COLO829 (cell line): ENCODE measurements at places on chromosomes 1 and 21.

DNA sequence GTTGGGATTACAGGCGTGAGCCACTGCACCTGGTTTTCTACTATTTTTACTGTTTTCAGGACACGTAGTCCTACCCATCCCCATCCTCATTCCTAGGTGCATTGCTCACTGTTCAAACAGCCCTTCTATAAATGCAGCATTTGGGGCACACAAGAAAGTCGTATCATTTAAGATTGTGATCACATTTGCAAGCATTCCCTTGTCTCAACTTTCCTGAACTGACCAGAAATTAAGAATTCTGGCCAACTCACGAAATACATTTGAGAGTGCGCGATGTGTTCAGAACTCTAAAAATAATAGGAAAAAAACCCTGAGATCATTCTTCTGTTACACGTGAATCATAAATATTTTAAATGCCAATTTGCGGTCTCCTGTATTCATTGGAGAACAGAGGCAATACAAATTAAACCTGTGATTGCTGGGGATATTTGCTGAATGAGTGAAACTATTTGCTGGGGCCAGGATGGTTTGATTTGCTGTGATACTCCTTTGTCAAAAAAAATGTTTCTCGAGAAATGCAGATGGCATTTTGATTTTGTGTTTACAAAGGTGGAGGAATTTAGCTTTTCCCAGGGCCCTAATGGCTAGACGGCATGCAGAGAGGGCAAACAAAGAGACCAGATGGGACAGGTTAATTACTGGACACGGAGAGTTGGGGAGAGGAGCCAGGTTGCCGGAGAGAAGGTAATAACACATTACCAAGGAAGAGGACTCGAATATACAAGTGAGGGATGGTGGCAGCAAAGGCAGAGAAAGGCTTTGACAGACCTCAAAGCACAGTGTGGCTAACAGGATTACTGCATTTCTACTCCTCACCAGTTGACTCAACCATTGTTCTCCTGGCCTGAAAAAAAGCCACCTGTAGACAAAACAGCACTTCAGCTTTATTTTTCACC, 38.4 kb downstream of the STPG1 start:
- DNase-seq: no peak

GRCh38 chr1:159821171-159821867, 5.4 kb upstream of the SLAMF8 start:
- DNase-seq: peak; percentile 90

- no peak for DNase-seq
These were observed 40.7 kb downstream of the CD2 start for GRCh38 chr1:116794804-116795481.

DNA sequence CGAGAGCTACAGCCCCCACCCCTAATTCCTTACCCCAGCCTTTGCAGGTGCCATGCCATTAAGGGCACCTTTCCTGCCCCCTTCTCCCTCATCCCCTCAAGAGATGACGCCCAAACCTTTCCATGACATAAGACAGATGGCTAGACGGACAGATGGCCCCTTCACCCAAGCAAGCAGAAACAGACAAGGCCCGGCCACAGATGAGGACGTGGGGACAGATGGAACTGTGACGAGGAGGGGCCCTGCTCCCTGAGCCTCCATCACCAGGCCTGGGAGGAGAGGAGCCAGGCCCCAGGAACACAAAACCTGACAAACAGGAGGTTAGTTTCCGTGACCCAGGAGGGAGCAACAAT, 24.7 kb upstream of the PEF1 start:
- DNase-seq: no peak

DNA sequence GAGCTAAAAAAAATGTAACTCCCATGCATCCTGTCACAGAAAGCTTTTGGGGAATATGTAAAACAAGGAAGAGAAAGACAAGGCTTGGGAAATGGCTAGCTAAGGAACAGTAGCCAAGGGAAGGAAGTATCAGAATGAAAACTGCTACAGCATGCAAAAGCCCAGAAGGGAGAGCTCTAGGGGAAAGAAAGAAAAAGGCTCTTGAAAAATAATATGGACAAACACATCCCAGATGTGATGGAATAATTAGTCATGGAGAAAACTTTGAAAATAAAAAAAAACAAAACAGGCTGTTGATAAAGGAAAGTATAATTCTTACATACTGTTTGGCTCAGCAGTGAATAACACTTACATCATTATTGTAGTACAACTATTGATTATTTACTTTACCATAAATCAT, 47.9 kb upstream of the VCAM1 start:
- DNase-seq: no peak

GRCh38 chr1:55618199-55618598, 403.0 kb upstream of the USP24 start:
- DNase-seq: no peak

- DNase-seq: no peak
These were observed 21.8 kb downstream of the TRABD2B start for GRCh38 chr1:47975302-47975921.

- DNase-seq: no peak
These were observed 64.0 kb upstream of the DIP2A start for GRCh38 chr21:46394595-46395104.

DNA sequence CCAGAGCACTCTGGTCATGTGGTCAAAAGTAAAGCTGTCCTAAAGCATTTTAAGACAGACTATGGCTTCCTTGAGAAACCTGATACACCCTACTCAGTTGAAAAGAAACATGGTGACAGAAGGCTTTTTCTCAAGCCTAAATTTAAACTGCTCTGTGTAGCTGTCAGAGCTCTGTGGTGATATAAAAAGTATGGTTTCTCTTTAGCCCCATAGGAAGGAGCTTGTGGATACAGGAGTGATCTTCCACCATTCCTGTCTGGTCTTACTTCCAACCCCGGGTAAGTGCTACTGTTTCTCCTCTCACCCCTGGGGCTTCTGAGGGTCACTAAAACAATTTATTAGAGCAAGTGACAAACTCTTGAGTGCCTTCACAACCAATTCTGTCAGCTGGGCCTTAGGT, 8.5 kb downstream of the TP53BP2 start:
- DNase-seq: no peak

- no peak for DNase-seq
These were observed 59.6 kb downstream of the PGBD5 start for GRCh38 chr1:230366504-230366915.

DNA sequence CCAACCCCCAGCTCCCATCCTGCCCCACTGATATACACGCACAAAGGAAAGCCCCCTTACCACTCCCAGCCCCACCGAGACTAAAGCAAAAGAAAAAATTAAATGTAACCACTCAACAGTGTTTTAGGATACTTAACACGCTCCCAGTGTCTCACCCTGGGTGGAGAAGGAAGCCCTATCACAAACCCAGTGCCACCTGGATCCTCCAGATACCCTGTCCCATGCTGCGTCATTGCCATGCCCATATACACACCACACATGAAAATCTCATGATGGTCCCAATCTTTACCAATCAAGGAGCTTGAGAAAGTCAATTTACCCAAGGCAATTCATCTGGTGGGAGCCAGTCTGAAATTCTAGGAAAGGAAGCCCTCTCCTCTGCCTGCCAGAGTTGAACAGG, 11.2 kb downstream of the KIAA1614 start:
- no peak for DNase-seq

DNA sequence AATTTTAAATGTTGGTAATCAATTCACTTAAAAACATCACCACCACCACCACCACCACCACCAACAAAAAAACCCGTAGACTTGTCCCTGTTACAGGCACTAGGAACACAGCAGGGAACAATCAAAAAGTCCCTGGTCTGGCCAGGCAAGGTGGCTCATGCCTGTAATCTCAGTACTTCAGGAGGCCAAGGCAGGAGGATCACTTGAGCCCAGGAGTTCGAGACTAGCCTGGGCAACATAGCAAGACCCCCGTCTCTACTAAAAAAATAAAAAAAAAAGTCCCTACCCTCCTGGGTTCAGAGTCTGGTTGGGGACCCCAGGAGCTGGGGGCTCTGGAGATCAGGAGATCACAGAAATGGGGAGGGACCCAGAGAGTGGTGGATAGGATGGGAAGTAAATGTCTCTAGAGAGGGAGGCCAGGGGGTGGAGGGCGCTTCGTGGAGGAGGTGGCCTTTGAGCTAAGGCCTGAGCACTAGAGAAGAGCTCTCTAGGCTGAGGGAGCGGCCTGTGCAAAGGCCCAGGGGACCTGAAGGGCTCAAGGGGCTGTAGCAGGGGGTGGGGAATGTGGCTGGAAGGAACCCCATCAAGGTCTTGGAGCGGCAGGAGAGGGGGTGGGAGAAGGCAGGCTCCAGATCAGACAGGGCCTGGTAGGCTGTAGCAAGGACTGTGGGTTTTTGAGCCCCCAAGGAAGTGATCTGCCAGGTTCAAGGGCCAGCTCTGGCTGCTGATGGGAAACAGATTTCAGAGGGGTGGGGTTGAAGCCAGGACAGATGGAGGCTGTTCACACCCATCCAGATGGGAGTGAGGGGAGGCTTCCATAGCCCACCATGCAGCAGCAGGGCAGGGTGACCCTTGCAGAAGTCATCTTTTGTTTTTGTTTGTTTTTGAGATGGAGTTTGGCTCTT, 24.8 kb upstream of the VPS13D start:
- no peak for DNase-seq

DNA sequence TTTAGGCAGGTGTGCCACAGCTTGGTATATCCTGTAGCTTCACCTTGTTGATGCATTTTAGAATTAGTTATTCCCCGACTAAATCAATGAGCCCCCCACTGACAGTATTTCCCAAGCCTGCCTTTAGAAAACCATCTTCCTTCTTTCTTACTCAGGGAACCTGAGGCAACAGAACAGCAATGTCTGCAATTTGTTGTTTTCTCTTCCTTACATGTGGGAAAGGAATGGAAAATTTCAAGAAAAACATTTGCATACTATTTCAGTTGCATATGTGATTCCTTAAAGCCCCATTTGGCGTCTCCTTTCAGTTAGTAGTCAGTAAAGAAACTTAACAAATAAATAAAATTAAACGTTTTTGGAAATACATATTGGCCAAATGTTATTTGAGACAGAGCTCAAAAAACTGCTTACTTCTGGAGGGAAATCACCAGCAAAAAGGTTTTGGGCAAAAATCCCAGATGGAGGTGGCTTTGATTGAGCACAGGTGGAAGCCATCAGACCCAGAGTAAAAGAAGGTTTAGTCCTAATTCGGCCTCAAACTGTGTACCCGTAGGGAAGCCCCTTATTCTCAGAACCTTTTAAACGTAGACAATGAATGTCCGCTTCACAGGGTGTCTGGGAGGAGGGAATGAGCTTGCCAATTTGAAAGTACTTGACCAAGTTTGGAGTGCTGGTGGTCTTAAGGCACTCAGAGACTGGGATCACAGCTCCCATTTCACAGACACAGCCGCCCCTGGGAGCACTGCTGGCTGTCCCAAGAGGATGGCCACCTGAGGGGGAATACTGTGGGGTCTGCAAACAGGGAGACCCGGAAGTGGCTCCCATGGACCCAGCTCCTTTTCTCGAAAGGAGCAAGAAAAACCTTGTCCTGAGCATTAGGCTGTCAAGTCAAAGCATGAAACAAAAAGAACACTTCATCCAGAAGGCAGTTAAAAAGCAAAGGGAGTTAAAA, 9.4 kb downstream of the LHX4 start:
- no peak for DNase-seq

DNA sequence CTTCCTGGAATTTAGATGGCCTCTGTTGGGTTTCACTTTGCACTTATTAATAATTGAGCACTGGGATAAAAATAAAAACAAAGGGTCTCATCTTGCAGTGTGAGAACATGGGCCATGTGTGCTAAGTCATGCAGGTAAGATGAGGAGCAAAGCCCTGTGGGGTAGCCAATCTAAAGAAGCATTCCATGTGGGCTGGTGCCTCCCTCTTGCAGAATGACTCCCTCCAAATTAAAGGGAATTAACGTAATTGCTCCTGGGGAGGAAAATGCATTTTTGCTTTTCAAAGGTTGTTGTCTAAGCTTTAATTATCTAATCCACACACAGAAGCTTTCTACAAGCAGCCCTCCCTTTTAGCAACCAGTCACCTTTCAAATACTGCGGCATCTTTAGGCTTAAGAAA, 69.8 kb downstream of the CDC14A start:
- no peak for DNase-seq

GRCh38 chr1:24727501-24728216, 17.6 kb upstream of the CLIC4 start:
- no peak for DNase-seq

GRCh38 chr1:24315391-24315790, 3.8 kb upstream of the GRHL3 start:
- DNase-seq: no peak

DNA sequence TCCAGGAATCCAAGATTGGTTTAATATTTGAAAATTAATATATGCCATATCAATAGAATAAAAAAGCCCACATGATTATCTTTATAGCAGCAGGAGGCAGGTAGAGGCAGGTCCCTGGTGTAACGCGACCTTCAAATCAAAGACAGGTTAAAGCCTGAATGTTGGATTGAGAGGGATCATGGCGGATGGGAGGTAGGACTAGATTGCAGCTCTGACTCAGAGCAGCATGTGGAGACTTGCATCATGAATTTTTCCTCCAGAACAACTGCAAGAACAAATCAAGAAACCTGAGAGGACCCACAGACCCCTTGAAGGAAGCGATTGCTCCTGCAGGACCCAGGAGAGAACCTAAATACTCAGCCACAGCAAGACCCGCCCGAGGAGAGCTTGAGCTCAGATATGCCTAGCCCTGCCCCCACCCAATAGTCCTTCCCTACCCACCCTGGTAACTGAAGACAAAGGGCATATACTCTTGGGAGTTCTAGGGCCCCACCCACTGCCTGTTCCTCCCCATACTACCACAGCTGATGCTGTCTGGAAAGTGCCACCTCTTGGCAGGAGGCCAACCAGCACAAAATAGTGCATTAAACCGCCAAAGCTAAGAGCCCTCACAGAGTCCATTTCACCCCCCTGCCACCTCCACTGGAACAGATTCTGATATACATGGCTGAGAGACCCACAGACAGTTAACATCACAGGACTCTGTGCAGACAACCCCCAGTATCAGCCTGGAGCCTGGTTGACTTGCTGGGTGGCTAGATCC, 19.5 kb downstream of the S100B start:
- DNase-seq: no peak

DNA sequence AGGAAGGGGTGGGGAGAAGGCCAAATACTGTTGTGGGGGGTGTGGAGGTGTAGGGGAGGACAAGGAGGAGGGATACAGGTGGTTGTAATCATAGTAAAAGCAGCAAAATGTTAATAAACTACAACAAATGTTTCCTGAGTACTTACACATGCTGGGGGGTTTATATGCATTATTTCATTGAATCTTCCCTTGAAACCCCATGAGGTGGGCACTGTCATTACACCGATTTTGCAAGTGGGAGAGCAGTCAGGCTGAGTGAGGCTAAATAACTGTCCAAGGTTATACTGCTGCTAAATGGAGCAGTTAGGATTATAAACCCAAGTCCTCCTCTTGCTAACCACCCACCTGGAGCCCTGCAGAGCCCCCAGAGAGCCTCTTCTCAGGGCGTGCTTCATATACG, 14.4 kb upstream of the GRHL3 start:
- no peak for DNase-seq

GRCh38 chr1:152328801-152329391, 3.9 kb upstream of the FLG start:
- no peak for DNase-seq
